ENCODE measurements at places on chromosomes 1 and 21.

GRCh38 chr1:16063226-16063829 is 10.1 kb downstream of the FAM131C start:
- DNase-seq: no peak

DNA sequence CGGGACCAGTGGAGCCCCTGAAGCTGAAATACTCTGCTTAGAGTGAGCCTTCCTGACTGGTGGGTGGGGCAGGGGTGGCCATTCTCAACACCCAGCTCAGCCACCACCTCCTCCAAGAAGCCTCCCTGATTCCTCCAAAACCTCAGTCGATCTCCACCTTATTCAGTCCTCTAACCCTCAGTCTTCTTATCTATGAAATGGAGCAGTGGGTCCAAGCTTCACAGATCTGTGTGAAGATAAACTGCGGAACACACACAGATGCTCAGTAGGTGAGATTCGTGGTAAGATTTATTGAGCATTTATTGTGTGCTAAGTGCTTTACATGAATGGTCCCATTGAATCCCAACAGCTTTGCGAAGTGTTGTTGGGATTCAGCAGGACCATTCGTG is 93.1 kb upstream of the RUNX3 start:
- no peak for DNase-seq

DNA sequence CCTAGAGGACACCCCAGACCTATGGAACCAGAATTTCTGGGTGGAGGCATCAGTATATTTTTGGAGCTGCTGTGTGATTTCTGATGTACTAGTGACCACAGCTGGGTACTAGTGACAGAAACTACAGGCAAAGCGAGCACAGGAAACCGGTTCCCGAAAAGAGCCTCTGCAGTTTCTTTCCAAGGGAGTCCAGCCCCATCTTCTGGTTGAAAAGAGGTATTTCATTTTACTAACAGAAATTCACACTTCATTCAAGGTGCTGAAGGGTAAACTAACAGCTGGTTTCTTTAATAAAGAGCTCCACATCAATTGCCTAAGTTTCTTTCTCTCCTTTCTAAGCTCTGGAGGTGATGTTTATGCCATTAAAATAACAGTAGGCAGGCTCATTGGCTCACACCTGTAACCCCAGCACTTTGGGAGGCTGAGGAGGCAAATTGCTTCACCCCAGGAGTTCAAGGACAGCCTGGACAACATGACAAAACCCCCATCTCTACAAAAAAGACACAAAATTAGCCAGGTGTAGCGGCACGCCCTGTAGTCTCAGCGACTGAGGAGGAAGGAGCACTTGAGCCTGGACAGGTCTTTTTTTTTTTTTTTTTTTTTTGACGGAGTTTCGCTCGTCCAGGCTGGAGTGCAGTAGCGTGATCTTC is 22.0 kb downstream of the THAP3 start:
- DNase-seq: no peak

DNA sequence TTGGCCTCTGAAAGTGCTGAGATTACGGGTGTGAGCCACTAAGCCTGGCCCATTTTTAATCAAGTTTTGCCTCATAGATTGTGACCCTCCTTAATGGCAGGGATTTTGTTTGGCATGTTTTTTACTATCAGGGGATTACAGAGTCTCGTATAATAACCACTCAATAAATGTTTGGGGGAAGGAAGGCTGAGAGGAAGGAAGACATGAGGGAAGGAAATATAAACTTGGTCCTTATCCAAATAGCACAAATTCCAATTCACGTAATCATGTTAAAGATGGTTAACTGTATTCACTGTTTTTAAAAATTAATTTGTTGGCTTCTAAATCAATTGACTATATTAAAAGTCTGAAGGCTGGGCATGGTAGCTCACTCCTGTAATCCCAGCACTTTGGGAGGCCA is 30.9 kb upstream of the SERTAD4 start:
- no peak for DNase-seq

GRCh38 chr1:145999321-146000024 is 3.1 kb upstream of the TXNIP start:
- DNase-seq: no peak

DNA sequence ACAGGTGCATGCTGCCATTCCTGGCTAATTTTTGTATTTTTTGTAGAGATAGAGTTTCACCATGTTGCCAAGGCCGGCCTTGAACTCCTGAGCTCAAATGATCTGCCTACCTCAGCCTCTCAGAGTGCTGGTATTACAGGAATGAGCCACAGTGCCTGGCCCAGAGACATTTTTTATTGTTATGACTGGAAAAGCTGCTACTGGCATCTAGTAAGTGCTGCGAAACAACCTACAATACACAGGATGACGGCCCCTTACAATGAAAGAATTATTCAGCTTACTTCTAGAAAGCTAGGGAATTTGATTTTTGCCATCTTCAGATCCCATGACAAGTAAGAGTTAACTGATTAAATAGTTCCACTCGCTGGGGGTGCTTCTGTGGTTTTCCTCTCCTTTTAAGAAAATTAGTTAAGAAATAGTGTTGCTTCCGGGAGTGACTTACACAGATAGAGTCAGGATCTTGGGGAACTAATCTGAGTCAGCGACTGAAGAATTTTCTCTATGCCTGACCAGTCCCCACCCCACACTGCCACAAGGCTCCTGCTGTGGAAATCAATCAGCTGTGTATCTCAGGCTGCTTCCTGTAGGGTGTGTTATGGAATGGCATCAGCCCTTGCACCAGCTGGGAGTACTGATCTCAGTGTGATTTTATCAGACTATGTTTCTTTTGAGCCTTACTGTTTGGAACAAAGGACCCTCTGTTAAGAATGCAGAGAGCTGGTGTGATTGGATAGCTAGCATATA is 93.0 kb upstream of the BMP8A start:
- no peak for DNase-seq

- DNase-seq: no peak
Measured at GRCh38 chr1:90675161-90675847, 41.8 kb downstream of the BARHL2 start.

DNA sequence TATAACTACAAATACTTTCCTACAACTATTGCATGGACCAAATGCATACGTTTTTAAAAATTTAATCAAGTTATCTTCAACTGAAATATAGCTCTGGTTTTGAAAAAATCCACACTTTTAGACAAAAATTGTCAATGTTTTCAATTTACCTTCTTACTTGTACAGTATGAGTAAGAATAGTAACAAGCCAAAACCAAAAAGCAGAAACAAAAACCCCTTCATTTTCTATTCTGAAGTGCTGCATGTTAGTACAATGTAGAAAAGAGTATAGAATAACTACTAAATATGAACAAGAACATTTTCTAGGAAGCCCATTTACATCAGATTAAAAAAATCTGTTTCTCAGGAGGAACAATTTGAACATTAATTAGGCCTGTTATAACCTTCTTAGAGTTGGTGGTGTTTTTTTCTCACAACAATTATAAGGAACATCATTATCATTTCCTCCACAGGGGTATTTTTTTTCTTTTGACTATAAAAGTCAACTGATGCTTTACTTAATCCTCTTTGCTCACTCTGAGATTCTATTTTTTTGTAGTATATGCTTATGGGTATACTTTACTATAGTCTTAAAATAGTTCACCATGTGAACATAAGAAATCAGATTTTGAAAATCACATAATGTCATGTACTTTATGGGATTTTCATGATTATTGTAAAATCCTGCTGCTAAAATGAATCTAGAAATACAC is 475.4 kb downstream of the PTBP2 start:
- no peak for DNase-seq

- no peak for DNase-seq
Measured at GRCh38 chr1:238450976-238451375, 560.3 kb upstream of the ZP4 start.

- DNase-seq: no peak
Measured at GRCh38 chr1:31569596-31570173, 6.6 kb upstream of the TINAGL1 start.

DNA sequence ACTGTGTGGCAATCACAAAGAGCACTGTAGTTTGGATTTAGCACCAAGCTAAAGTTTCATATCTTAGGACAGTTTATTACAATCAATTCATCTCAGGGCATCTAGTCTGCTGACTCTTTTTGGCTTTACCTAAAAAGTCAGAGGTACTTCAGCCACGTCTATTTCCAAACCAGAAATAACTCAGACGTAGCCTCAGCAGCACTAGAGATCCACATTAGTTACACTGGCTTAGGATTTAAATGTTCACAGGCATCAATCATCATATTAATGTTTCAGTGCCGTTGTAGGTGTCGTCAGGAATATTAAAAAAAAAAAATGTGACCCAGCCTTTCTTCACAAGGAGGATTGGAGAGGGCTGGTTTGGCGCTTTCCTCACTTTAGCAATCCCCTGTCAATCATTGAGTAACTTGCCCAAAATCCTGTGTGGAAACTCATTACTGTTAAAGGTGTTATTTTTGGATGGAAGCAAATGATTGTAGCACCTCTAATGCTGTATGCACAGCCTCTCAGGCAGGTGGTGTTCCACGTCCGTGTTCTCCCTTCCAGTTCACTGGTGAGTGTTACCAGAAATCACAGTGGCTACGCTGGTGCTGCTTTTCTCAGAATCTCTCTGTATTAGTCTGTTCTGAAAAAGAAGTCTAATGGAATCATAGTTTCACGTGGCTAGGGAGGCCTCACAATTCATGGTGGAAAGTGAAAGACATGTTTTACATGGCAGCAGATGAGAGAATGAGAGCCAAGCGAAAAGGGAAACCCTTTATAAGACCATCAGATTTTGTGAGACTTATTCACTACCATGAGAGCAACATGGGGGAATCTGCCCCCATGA is 45.4 kb downstream of the NEK7 start:
- no peak for DNase-seq

DNA sequence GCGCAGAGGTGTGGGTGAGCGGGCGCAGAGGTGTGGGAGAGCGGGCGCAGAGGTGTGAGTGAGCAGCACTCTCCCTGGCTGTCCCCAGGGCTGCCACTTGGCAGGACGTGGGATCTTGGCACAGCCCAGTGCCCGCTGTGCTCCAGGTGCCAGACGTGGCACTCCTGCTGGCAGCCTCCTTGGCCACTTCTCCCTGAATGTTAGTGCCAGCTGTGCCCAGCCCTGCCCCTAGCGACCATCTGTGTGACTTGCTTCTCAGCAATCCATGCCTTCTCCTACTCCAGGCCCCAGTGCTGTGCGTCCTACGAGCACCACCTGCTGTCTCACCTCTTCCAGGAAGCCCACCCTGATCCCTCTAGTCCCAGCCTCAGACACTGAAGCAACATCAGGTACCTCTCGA is 30.5 kb downstream of the KRTAP10-1 start:
- no peak for DNase-seq

GRCh38 chr21:41634858-41635257 is 126.9 kb upstream of the TMPRSS2 start:
- DNase-seq: no peak

- DNase-seq: no peak
Measured at GRCh38 chr1:25257196-25257595, 9.9 kb upstream of the RSRP1 start.

- no peak for DNase-seq
Measured at GRCh38 chr1:57319165-57319564, 104.7 kb downstream of the DAB1 start.

- DNase-seq: no peak
Measured at GRCh38 chr1:167707942-167708341, 13.8 kb upstream of the MPZL1 start.

DNA sequence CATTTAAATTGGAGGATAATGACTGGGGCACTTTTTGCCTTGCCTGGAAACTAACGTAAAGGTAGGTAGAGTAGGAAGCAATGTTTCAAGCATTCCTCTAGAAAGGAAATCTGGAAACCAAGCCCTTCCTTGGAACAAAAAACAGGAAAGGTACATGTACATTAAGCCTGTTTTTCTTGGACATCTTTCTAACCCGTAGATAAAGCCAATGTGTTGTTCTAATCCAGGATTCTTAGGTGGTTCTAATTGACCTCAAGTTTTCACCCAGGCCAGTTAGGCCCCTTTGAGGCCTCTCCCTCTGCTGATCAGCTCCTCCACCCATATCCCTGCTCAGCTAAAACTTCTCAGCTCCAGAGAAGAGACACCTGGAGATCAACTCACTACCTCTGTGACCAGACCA is 6.3 kb upstream of the DUSP23 start:
- DNase-seq: no peak

GRCh38 chr1:94117259-94117851 is 3.6 kb downstream of the ABCA4 start:
- no peak for DNase-seq

GRCh38 chr1:204080163-204080903 is 7.4 kb downstream of the SOX13 start:
- DNase-seq: no peak

GRCh38 chr1:15220825-15221431 is 26.1 kb upstream of the FHAD1 start:
- no peak for DNase-seq

GRCh38 chr1:10657088-10657847 is 139.2 kb downstream of the CASZ1 start:
- no peak for DNase-seq

- DNase-seq: no peak
Measured at GRCh38 chr1:36658838-36659237, 176.1 kb upstream of the CSF3R start.
